ENCODE measurements at places on chromosomes 5 and 9. TPM values are rescaled to one million over a fixed set of nuclear protein-coding genes. Genes with fewer than 3 reads are reported as not detected.
A peak's percentile ranks its signal among the peaks of the same experiment; 100 is the strongest.

- H3K27me3 ChIP-seq = no peaks in the 10 kb centered on the region
- DNase-seq = no peak
- no peaks in the 10 kb centered on the region for H3K4me1 ChIP-seq
- H3K27ac ChIP-seq = no peak overlapping the region
- H3K36me3 ChIP-seq = no peaks in the 10 kb centered on the region
Measured at GRCh38 chr5:123976379-123977033, 464.5 kb downstream of the CSNK1G3 start.

GRCh38 chr5:116178925-116179324, 94.1 kb downstream of the COMMD10 start:
- H3K27ac ChIP-seq = no peak overlapping the region
- H3K36me3 ChIP-seq = no peaks in the 10 kb centered on the region
- no peak overlapping the region for H3K4me3 ChIP-seq
- no peak for DNase-seq
- no peaks in the 10 kb centered on the region for H3K4me1 ChIP-seq

- no peaks in the 10 kb centered on the region for H3K27me3 ChIP-seq
- no peaks in the 10 kb centered on the region for H3K4me1 ChIP-seq
- H3K27ac ChIP-seq = no peak overlapping the region
- no peaks in the 10 kb centered on the region for H3K36me3 ChIP-seq
Measured at GRCh38 chr5:27388755-27389154, 350.4 kb upstream of the CDH9 start.

GRCh38 chr5:54156577-54156976, 153.8 kb downstream of the ARL15 start:
- H3K36me3 ChIP-seq = no peaks in the 10 kb centered on the region
- no peak for DNase-seq
- no peak overlapping the region for H3K4me3 ChIP-seq
- no peaks in the 10 kb centered on the region for H3K27me3 ChIP-seq
- no peak overlapping the region for H3K27ac ChIP-seq
- no peaks in the 10 kb centered on the region for H3K4me1 ChIP-seq

GRCh38 chr9:116842658-116843057, 155.6 kb downstream of the TRIM32 start:
- H3K4me3 ChIP-seq = no peak overlapping the region
- H3K4me1 ChIP-seq = no peaks in the 10 kb centered on the region
- no peak for DNase-seq

- no peak for DNase-seq
- no peak overlapping the region for H3K27ac ChIP-seq
- no peak overlapping the region for H3K4me3 ChIP-seq
- no peaks in the 10 kb centered on the region for H3K27me3 ChIP-seq
- H3K36me3 ChIP-seq = no peaks in the 10 kb centered on the region
Measured at GRCh38 chr5:27652505-27652904, 614.1 kb upstream of the CDH9 start.

DNA sequence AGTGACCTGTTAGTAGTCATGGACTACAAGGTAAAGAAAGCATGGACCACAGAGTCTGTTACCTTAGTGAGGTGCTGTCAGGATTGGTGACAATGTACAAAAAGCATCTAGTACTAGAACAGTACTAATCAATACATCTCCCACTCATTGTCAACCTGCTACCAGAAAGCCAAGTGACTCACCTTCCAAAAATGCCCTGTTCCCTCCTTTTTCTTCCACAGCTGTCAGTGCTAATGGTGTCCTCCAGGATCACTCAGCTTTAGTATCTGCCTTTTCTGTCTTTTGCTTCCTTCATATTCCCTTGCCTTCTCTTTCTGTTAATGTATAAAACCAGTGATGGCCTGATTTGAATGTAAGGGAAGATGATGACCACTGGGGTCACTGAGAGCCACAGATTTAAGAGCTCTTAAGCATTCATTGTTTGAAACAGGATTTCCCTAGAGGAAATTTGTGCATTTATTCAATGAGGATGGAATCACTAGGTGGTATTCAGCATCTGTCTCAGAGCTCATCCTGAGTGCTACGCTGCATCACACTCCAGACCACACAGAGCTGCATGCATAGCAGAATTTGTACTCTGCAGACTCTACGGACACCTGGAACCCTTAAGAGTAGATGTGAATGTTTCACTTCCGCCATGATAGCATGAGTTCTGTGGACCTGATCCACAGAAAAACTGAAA, 71.0 kb downstream of the SV2C start:
- no peak for DNase-seq
- peaks cover 3% of the 10 kb centered on the region for H3K27me3 ChIP-seq
- H3K27ac ChIP-seq = no peak overlapping the region
- peaks cover 4% of the 10 kb centered on the region for H3K4me1 ChIP-seq
- H3K4me3 ChIP-seq = no peak overlapping the region

DNA sequence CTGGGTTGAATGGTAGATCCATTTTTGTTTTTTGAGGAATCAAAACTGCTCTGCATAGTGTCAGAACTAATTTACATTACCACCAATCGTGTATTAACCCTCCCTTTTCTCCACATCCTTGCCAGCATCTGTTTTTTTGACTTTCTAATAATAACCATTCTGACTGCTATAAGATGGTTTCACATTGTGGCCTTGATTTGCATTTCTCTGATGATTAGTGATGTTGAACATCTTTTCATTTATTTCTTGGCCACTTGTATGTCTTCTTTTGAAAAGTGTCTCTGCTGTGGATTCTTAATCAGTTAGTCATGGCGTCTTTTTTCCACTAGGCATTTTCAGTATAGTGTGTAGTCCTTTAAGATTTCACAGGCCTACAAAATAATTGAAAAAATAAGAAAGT, 2144.3 kb upstream of the C9orf72 start:
- H3K27me3 ChIP-seq = no peaks in the 10 kb centered on the region
- H3K36me3 ChIP-seq = no peaks in the 10 kb centered on the region
- no peak for DNase-seq
- no peak overlapping the region for H3K4me3 ChIP-seq

DNA sequence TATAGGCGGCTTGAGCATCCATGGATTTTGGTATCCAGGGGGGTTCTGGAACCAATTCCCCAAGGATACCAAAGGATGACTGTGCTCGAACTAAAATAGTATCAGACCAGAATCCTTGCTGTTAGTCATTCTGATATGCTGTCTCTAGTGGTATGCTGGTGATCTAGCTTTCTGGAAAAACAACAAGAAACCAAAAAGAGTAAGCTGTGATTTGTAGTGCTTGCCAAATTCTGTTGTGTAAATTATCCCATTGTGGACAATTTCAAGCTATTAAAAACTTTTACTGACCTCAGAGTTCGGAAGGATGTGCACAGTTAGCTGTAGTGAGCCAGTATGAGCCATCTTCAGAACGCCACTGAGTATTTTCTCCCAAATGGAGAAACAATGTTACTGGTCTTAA, 99.0 kb upstream of the FBN2 start:
- no peaks in the 10 kb centered on the region for H3K36me3 ChIP-seq
- no peak for DNase-seq
- H3K4me1 ChIP-seq = no peaks in the 10 kb centered on the region
- no peak overlapping the region for H3K27ac ChIP-seq
- H3K4me3 ChIP-seq = no peak overlapping the region

DNA sequence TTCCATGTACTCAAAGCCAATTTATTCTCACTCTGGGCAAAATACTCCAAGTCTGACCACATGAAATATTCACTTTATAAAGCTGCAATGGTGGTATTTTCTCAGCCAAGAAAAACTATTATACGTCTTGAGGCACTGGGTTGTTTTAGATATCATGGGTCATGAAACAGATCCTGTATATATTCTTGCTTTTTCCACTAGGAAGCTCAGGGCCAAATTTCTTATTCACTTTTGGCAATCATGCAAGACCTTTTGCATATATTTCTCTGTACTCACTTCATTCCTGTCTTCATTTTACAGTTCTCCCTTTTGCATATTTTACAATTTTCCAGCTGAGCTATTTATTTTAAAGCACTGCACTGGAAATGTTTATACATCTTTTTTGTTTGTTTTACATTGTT, 49.8 kb downstream of the GABBR2 start:
- peaks cover 10% of the 10 kb centered on the region for H3K27me3 ChIP-seq
- DNase-seq = no peak
- H3K36me3 ChIP-seq = no peaks in the 10 kb centered on the region
- H3K4me3 ChIP-seq = no peak overlapping the region
- no peak overlapping the region for H3K27ac ChIP-seq

DNA sequence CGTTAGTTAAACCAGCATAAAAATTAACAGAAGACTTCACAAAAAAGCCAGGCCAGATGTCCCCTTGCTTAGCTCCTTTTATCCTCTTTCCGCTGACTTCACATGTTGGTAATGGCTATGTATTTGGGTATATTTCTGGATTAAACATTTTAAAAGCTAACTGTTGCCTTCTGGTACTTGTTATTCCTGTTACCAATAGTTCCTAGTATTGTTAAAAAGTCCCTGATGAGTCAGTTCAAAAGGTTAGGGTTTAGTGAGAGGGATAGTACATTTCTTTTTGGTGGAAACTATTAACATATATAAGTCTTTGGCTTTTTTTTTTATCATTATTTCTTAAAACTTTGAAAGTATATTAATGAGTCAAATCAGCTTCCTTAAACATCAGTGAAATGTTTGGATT, 103.2 kb upstream of the ELL2 start:
- no peaks in the 10 kb centered on the region for H3K36me3 ChIP-seq
- DNase-seq = no peak
- H3K27me3 ChIP-seq = no peaks in the 10 kb centered on the region
- peaks cover 35% of the 10 kb centered on the region for H3K4me1 ChIP-seq
- peak overlapping the region; percentile 58 for H3K27ac ChIP-seq

GRCh38 chr5:158324236-158324635, 465.3 kb upstream of the CLINT1 start:
- H3K27me3 ChIP-seq = no peaks in the 10 kb centered on the region
- no peak overlapping the region for H3K4me3 ChIP-seq
- no peak for DNase-seq
- no peaks in the 10 kb centered on the region for H3K36me3 ChIP-seq

- H3K4me3 ChIP-seq = no peak overlapping the region
- H3K27me3 ChIP-seq = no peaks in the 10 kb centered on the region
- H3K27ac ChIP-seq = no peak overlapping the region
- DNase-seq = no peak
- H3K4me1 ChIP-seq = peaks cover 9% of the 10 kb centered on the region
Measured at GRCh38 chr9:656926-657568, 184.4 kb upstream of the DMRT1 start.

GRCh38 chr5:148352696-148353095, 17.3 kb downstream of the SPINK9 start:
- H3K36me3 ChIP-seq = no peaks in the 10 kb centered on the region
- DNase-seq = no peak
- H3K4me3 ChIP-seq = no peak overlapping the region
- H3K4me1 ChIP-seq = no peaks in the 10 kb centered on the region
- no peaks in the 10 kb centered on the region for H3K27me3 ChIP-seq

GRCh38 chr5:148177207-148177606, 8.9 kb downstream of the SPINK14 start:
- H3K4me3 ChIP-seq = no peak overlapping the region
- H3K4me1 ChIP-seq = no peaks in the 10 kb centered on the region
- H3K36me3 ChIP-seq = no peaks in the 10 kb centered on the region
- H3K27ac ChIP-seq = no peak overlapping the region
- DNase-seq = no peak

The PCDHA6 gene
- not detected for total RNA-seq

The PCDHGB5 gene
- total RNA-seq = not detected

The BAAT gene
- total RNA-seq = not detected

The NUTM2G gene
- not detected for total RNA-seq

The RGP1 gene
- 29.1 TPM for total RNA-seq

The GDA gene
- not detected for total RNA-seq

Measured in activated CD4-positive, alpha-beta memory T cell treated with anti-CD3 and anti-CD28 coated beads, Interleukin-2, amount 10 ng/mL, durations not matched to agents 7 days and 5 days (primary cell).